Fibroblast of the conjunctiva (primary cell): ENCODE measurements at places on chromosomes 2 and 18.

GRCh38 chr2:8662239-8662879, 19.5 kb upstream of the ID2 start:
- DNase-seq = no peak

DNA sequence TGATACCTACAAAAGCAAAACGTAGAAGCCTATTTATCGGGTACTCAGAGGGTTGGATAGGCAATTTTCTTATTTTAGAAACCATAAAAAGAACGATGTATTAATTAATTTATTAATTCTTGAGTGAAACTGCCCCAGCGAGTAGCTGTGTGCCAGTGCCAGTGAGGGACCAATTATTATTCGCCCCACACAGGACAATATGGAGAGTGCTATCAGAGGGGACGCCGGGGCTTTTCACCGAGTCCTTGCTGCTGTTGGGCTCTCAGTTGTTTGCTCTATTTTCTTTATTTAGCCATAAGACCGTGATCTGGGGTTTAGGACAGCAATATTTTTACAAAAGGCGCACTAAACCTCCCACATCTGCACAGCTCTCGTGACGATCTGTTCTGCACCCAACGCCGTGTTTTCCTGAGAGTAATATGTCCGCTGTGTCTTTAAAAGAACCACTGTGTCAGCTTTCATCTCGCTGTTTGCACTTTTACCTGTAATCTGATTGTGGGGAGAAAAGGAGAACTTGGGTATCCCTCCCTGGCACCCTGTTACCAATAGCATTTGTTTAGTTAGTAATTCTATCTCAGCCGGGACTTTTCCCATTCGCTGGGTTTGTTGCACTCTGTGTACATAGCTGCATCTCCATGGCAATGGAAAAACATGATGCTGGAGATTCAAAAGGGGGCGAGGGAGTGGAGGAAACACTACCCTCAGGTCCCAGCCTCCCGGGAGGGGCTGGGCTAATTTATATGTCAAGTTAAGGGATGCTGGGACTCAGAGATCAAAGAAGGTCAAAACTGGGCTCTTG, 30.1 kb upstream of the ZNF516 start:
- DNase-seq = peak; percentile 67

- no peak for DNase-seq
Measured at GRCh38 chr2:176584333-176584732, 315.1 kb downstream of the MTX2 start.

GRCh38 chr2:232541195-232541960, 1.9 kb downstream of the CHRNG start:
- no peak for DNase-seq

GRCh38 chr18:13428319-13428718, 209.8 kb downstream of the LDLRAD4 start:
- no peak for DNase-seq

- DNase-seq = no peak
Measured at GRCh38 chr2:43493954-43494353, 101.9 kb downstream of the THADA start.

DNA sequence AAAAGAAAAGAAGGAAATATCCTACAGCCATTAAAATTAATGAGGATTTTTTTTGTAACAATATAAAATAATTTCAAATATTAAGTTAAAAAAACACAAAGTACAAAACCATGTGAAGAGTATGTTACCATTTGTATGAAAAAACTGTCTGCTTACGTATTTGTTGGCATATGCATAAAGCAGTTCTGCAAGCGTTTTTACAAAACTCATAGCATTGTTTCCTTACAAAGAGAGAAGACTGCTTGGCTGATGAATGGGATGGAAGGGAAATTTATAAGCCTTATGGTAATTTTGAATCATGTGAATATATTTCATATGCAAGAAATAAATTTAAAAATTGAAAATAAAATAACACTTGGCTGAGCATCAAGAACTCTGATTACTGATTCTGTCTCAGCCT, 63.1 kb downstream of the METTL4 start:
- no peak for DNase-seq

DNA sequence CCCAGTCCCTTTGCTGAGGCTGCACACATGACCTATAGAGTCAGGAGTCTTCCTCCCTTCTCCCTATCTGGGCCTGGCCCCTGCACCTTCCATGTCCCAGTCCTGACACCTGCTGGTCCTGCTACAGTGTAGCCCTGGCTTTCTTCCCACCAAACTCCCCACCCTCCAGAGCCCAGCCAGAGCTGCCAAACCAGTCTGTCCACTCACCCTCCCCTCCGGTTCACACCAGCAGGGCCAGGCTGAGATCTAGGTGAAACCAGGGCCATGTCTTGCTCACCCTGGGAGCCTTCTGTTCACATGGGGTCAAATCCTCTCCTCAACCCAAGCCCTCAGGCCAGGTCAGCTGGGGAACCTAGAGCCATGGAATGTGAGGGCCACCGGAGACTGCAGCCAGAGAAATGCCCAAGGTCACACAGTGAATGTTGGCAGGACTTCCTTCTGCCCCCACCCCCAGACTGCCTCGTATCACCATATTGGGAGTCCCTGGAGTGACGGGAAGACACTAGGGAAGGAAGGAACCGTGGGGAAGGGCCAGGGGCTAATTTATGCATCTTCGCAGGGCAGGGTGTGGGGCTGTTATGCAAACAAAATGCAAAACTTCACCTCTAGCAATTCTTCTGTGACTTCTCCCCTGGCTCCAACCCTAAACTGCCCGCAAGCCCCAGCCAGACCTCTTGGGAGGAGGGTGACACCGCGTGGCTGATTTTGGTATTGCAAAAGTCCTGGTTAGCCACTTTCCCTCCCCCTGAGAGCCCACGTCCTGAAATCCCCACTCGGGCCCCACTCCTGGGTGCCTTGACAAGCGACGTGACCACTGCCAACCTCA, 14.6 kb downstream of the TNS1 start:
- no peak for DNase-seq

DNA sequence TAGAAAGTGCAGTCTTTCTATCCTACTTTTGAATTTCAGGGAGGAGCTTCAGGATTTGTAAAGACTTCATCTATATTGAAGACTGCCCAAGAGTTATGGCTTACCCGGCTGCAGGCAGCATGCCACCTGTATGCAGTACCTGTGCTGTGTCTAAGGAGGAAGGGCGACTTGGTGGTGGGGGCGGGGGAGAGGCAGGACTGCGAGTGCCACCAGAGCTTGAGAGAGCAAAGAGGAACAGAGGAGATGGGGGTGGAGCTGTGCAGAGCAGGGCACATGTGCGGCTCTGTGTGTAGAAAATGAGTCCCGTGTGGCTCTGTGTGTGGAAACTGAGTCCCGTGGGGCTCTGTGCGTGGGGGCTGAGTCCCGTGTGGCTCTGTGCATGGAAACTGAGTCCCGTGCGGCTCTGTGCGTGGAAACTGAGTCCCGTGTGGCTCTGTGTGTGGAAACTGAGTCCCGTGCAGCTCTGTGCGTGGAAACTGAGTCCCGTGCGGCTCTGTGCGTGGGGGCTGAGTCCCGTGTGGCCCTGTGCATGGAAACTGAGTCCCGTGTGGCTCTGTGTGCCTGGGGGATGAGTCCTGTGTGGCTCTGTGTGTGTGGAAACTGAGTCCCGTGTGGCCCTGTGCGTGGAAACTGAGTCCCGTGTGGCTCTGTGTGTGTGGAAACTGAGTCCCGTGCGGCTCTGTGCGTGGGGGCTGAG, 43.2 kb downstream of the LDLRAD4 start:
- DNase-seq = no peak

GRCh38 chr2:230090967-230091366, 22.2 kb upstream of the SLC16A14 start:
- no peak for DNase-seq

DNA sequence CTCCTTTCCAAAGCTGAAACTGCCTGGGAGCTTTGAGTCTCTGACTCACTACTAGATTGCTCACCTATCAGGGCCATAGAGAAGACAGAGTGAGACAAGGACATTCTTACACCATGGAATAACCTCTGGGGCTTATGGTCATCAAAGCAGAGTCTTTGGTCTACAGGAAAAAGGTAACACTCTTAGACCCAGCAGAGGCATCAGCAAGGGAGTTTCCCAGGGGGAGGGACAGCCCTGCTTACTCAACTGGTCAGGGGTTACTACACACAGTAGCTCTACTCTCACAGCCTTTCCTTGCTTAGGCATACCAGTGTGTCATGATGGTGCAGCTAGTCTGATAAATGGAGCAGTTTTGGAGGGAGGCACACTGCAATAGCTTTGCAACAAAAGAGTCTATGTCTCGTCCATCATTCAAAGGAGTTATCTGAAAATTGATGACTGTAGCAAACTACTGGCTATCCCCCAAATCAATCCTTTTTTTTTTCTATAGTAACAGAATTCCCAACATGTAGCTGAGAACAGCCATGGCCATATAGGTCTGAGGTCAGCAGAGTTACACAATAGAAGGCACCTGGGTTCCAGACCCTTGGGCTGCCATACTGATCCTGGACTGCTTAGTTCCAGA, 22.4 kb upstream of the CD28 start:
- peak; percentile 45 for DNase-seq

GRCh38 chr2:199902486-199903110, 8.5 kb upstream of the C2orf69 start:
- DNase-seq = no peak

- no peak for DNase-seq
Measured at GRCh38 chr2:86274918-86275275, 62.5 kb downstream of the REEP1 start.

DNA sequence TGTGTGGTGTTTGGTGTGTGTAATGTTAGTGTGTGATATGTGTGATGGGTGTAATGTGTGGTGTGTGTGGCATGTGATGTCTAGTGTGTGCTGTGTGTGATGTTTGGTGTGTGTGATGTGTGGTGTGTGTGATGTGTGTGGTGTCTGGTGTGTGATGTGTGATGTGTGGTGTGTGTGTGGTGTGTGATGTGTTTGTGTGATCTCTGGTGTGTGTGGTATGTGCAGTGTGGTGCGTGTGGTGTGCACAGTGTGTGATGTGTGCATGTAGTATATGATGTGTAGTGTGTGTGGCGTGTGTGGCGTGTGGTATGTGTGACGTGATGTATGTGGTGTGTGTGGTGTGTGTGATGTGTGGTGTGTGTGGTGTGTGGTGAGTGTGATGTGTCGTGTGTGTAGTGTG, 150.3 kb downstream of the TMEM18 start:
- no peak for DNase-seq

GRCh38 chr2:75589391-75590105, 28.8 kb upstream of the EVA1A start:
- DNase-seq = no peak

DNA sequence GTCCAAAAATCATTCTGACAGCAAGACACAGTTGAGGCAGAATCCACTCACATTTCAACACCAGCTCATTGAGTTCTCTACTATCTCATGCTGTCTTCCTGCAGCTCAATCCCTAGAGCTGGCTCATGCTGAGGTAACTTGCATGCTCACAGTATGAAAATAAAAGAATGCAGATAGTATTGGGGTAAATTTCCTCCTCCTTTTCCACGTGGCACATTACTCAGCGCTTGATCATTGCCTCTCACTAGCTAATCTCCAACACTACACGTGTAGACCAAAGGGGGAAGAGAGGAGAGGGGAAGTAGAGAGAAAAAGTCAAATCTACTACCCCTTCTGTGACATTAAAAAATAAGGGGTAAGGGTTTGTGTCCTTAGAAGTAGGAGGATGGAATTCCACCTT, 300.6 kb downstream of the AFF3 start:
- no peak for DNase-seq

GRCh38 chr18:79572093-79572780, 107.4 kb upstream of the CTDP1 start:
- DNase-seq = no peak

- no peak for DNase-seq
Measured at GRCh38 chr2:196315388-196316049, 144.1 kb upstream of the STK17B start.

DNA sequence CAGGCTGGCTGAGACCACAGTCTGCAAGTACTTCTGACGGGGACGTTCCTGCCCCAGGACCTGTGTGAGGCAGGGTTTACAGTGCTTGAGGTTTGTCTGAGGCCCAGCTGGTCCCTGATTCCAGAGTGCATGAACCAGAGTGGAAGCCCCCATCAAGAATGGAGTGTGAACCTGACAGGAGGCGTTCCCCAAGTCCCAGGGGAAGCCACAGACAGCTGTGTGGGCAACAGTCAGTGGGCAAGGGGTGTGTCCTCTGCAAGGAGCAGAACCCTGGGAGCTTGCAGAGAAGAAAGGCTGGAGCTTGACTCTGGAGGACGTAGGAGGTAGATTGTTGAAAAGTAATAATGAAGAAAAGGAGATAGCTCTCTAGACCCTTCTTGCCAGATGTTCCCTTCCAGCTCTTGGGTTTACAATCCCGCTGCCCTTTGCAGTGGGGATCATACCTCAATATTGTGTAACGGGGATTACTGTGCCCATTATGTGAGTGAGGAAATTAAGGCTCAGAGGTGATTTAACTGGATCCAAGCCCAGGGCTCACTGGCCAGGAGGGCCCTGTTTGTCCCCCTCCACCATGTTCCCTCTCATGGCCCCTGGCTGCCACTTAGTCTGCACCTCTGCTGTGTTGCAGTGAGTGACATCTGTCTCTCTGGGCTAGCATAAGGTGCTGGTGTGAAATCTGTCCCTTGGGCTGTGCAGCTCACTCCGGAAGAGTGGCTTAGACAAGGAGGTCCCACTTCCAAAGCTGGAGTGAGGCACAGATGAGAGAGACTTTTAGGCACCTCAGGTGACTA, 6.2 kb downstream of the DBI start:
- DNase-seq = no peak

- no peak for DNase-seq
Measured at GRCh38 chr2:101307950-101308431, 510 bp downstream of the RNF149 start.

- DNase-seq = no peak
Measured at GRCh38 chr2:11419781-11420180, 46.2 kb downstream of the E2F6 start.

DNA sequence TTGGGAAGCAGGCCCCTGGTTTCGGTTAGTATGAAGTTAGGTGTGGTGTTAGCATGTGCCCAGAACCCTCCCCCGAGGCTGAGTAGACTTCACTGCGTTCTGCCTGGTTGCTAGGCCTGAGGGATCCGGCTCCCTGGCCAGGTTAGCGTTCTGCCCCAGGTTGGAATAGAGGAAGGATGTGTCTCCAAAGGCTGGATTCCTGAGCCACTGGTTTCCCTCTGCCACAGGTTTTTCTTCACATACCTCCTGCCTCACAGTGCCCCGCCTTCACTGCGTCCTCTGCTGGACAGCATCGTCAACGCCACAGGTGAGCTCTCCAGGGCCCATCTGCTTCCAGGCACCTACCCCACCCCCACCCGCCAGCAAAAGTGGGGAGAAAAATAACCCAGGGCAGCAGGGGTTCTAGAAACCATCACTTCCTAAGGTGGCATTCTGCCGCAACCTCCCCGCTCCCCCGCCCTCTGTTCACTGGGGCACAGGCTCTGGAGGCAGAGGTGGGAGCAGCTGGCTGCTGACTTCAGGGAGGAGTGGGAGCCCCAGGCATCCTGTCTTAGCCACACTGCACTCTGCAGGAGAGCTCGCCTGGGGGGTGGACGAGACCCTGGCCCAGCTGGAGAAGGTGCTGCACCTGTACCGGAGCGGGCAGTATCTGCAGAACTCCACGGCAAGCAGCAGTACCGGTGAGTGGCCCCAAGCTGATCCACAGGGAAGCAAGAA, 7.1 kb downstream of the PKDCC start:
- DNase-seq = no peak

GRCh38 chr2:61952288-61952687, 46.8 kb downstream of the COMMD1 start:
- DNase-seq = no peak

GRCh38 chr2:100309311-100309710, 13.0 kb downstream of the LONRF2 start:
- no peak for DNase-seq

- DNase-seq = no peak
Measured at GRCh38 chr2:69322631-69323030, 64.4 kb downstream of the GFPT1 start.

- DNase-seq = no peak
Measured at GRCh38 chr2:159093497-159093896, 125.1 kb downstream of the TANC1 start.
